ENCODE measurements at places on chromosomes 7 and 10. TPM values are rescaled to one million over a fixed set of nuclear protein-coding genes. Genes with fewer than 3 reads are reported as not detected.

Gene C1QL3
- polyA plus RNA-seq: 6.2 TPM

Gene CAV1
- 27.0 TPM for polyA plus RNA-seq

Gene ACSM6
- 0.15 TPM for polyA plus RNA-seq

Gene VWC2
- polyA plus RNA-seq: 6.2 TPM

Gene MACC1
- polyA plus RNA-seq: 0.17 TPM

All from spinal cord (tissue), 10 donors.